Umbilical cord (tissue), 2 donors: ENCODE measurements at places on chromosomes 5 and 9.

GRCh38 chr5:95647886-95648860 lies 1.6 kb downstream of the RFESD start:
- no peak for DNase-seq

- DNase-seq, result peak; percentile 66
These were observed 182.2 kb upstream of the ANKRD55 start for GRCh38 chr5:56415356-56415765.

DNA sequence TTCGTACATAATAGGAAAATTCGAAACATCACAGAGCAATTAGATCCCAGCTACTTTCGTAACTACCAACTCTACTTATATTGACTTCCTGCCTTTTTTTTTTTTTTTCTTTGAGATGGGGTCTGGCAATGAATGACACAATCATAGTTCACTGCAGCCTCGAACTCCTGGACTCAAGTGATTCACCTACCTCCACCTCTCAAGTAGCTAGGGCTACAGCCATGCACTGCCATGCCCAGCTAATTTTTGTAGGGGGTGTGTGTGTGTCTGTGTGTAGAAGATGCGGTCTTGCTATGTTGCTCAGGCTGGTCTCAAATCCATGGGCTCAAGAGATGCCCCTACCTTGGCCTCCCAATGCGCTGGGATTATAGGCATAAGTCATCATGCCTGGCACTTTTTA lies 5.8 kb upstream of the PAIP2 start:
- peak; percentile 11 for DNase-seq

GRCh38 chr5:1793966-1794900 lies 5.4 kb downstream of the MRPL36 start:
- no peak for DNase-seq

- no peak for DNase-seq
These were observed 81.3 kb downstream of the OSTF1 start for GRCh38 chr9:75169623-75170022.

DNA sequence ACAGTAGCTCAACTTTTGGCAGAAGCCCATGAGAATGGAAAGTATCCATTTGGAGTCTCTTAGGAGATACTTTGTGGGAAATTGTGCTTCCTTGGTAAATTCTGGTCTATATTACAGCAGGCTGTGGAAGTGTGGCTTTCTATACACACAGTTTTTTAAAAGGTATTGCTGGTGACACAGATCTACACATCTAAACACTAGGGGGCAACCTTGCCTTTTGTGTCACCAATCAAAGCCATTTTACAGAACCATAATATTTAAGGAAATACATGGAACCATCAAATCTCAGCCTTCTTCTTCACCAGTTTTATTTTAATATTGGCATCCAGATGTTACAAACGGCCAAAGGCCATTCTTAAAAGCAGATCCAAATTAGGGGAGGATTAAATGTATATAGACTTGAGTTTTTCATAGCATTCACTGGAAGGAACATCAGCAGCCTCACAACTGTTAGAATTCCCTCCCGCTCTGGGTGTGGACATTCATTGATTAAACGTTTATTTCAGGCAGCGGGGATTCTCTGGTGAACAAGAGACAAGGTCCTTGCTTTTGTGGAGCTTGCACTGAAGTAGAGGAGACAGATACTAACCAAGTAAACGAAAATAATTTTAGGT lies 132.4 kb upstream of the EPB41L4A start:
- peak; percentile 82 for DNase-seq

DNA sequence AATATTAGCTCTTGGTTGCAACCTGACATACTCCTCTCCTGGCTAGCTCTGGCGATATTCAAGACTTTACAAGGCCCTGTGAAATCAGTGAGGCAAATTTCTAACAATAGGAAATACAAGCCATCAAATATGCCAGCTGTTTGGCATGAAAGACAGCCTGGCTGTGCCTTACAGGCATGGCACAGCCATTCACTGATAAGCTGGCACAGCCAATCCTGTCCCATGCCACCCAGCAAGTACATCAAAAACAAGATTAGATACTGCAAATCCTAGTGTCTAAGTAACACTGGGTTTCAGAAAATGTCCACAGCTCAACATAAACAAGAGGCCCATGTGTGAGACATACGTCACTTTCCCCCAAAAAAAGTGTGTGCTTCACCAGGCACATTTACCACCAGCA lies 1045.8 kb upstream of the DMAC1 start:
- DNase-seq, result no peak
